ENCODE measurements at places on chromosomes 13 and 19. TPM values are rescaled to one million over a fixed set of nuclear protein-coding genes. Genes with fewer than 3 reads are reported as not detected.
A peak's percentile ranks its signal among the peaks of the same experiment; 100 is the strongest.

DNA sequence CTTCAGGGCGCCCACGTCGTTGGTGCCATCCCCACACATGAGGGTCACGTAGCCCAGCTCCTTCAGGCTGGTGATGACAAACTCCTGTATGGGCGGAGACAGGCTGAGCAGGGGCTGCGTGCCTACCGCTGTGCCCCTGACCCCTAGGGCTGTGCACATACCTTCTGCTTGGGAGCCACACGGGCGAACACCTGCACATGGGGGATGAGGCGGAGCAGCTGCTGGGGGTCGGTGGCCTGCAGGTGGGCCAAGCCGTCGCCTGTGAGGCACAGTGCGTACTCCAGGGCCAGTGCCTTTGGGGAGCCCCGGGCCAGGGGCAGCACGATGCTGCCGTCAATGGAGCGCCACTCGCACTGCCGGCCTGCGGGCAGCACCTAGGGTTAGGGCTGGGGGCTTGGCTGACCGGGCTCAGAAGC lies 6.1 kb upstream of the GMIP start:
- H3K27me3 ChIP-seq = no peaks in the 10 kb centered on the region
- DNase-seq = no peak
- H3K4me1 ChIP-seq = no peaks in the 10 kb centered on the region

- no peak overlapping the region for H3K27ac ChIP-seq
- H3K27me3 ChIP-seq = no peaks in the 10 kb centered on the region
- no peak for DNase-seq
Observed at GRCh38 chr19:41437944-41438574, 1.7 kb downstream of the DMAC2 start.

DNA sequence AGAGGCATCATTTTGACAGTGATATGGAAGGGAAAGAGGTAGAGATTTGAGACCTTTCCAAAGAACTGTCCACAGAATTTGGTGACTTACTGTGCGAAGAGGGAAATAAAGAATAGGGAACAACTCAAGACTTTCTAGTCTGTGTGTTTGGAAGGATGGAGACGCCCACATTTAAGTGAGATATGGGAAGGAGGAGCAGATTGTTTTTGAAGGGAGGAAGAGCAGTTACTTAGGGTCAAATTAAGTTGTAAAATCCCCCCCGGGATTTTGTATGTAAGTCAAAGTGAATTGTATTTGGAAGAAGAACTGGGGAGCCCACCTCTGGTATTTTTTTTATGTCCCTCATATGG lies 1.2 kb downstream of the USPL1 start:
- H3K4me3 ChIP-seq = peak overlapping the region; percentile 99
- H3K4me1 ChIP-seq = peaks cover 12% of the 10 kb centered on the region
- no peak for DNase-seq
- peaks cover 4% of the 10 kb centered on the region for H3K36me3 ChIP-seq

GRCh38 chr13:51785712-51786424 lies 18.1 kb downstream of the DHRS12 start:
- H3K4me3 ChIP-seq = no peak overlapping the region
- DNase-seq = no peak
- H3K27ac ChIP-seq = no peak overlapping the region
- H3K36me3 ChIP-seq = no peaks in the 10 kb centered on the region
- H3K4me1 ChIP-seq = no peaks in the 10 kb centered on the region

DNA sequence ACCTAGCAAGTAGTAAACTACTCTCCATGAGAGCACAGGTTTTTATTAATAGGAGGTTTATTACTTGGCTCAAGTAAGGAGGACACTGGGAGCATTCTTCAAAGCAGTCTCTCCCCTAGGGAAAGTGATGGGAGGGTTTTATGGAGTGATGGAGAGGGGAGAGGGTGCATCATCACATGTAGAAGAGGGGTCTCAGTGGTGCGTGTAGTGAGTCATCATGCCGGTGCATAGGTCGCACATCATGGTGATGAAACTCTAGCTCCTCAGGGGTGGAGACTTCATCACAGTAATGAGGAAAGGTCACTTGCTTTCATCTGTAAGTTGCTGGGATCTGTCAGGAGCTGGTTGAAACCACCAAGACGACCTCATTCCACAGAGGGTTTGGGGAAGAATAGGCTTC lies 210.8 kb upstream of the UBL3 start:
- H3K27ac ChIP-seq = no peak overlapping the region
- H3K27me3 ChIP-seq = no peaks in the 10 kb centered on the region
- DNase-seq = no peak
- no peaks in the 10 kb centered on the region for H3K4me1 ChIP-seq
- no peak overlapping the region for H3K4me3 ChIP-seq
- H3K36me3 ChIP-seq = no peaks in the 10 kb centered on the region

- H3K27ac ChIP-seq = no peak overlapping the region
- no peaks in the 10 kb centered on the region for H3K27me3 ChIP-seq
- no peak for DNase-seq
- H3K4me1 ChIP-seq = no peaks in the 10 kb centered on the region
Observed at GRCh38 chr19:48481846-48482639, 12.9 kb downstream of the CYTH2 start.

DNA sequence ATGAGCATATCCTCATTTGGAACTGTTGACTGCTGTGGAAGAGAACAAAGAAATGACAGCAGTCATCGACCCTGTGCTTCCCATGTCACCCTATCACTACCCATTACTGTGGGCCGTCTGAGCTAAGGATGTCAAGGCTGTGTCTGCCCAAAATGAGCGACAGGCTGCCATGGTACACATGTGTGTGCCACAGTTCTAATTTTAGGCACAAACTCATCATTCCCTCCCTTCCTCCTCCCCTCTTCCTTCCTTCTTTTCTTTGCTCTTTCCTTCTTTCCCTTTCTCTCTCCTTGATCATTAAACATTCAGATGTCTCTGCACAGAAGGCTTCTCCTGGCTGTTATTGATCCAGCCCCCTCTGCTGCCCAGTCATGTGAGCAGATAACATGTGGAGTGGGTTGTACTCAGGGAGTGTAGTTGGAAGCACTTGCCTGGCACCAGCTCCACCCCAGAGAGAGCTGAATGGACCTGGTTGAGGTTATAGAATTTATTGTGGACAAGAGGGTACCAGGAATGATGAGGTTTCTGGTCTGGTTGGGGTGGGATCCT lies 6.3 kb downstream of the FGF9 start:
- no peaks in the 10 kb centered on the region for H3K4me1 ChIP-seq
- no peak overlapping the region for H3K4me3 ChIP-seq
- H3K27ac ChIP-seq = no peak overlapping the region
- peaks cover 5% of the 10 kb centered on the region for H3K27me3 ChIP-seq
- no peak for DNase-seq

DNA sequence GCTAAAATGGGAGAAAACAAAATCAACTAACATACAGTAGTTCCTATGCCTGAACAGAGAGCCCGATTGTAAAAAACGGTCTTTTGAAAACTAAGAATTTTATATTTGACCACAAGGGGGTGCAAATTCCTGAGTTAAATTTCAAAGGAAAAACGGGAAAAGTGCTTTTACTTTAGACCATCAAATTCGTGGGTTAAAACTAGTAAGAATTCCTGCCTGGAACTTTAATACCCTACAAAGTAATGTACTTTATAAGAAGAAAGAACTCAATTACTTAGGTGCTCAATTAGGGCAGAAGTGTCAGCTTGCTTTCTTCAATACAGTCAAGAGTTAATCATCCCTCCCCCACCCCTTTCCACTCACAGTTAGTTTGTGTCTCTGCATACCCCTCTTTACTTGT lies 69.8 kb downstream of the KCNRG start:
- H3K27me3 ChIP-seq = no peaks in the 10 kb centered on the region
- H3K27ac ChIP-seq = no peak overlapping the region
- DNase-seq = no peak
- no peaks in the 10 kb centered on the region for H3K36me3 ChIP-seq

DNA sequence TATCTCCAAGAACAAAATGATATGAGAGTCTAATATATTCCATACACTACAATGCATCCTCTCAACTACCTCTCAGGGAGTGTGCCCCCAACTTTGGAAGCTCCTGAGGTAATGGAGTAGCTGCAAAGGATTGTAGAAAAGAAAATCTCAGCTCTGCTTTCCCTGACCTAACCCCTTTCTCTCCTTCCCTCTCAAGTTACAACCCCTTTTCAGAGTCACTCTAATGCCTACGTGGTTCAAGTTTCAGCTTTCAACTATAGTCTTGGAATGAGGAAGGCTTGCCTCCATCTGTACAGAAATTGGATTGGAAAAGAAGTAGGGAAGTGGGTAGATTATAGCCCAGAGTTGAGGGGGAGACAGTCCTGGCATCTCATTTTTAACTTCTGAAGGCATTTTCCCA lies 256.0 kb downstream of the PCDH9 start:
- H3K4me1 ChIP-seq = no peaks in the 10 kb centered on the region
- H3K36me3 ChIP-seq = no peaks in the 10 kb centered on the region
- H3K27ac ChIP-seq = no peak overlapping the region

The IL4I1 gene
- 12.8 TPM for total RNA-seq

The SERPINE3 gene
- total RNA-seq = not detected

Measured in kidney (tissue), 22 donors.